ENCODE measurements at places on chromosomes 16 and 17.

DNA sequence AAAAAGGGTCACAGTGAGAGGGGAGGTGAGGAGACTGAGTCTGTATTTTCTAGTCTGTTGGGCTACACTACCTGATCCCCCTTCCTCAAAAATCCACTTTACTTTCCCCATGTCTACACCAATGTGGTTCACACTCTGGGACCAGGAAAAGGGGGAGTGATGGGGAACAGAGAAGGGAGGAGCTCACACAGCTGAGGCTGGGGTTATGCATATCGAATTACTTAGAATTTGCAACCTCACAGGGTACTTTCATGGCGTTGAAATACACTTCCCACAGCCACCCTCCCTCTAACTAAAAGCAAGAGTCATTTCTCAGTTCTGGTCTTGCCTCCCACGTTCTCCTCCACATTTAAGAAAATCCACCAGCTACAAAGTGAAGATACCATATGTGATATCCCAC is 14.1 kb downstream of the MAPT start:
- no peak for DNase-seq

DNA sequence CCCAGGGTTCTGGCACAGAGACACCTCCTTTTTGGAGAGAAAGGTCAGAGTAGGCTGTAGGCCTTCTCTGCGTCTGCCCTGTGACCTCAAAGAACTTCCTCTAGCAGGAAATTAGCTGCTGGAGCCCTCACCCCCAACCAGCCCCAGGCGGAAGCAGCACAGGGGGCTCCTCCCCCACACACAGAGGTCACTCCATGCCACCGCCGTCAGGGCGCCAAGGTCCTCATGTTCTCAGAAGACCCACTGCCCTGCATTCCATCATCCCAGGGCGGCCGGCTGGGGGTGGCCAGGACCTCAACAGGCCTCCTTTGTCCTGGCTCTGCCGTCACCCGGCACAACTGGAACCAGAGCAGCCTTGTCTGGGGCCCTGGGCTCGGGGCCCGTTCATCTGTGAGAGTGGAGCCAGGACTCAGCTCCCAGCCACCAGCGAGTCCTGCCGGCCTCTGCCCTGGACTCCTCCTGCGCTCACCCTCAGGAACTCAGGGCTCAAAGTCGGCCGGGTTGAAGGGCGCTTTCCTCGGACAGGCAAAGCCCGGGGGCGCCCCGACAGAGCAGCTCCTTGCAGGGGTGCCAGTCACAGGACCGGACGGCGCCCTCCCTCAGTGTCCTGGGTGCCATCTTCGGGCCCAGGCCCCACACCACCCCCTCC is 1.2 kb downstream of the TMC6 start:
- no peak for DNase-seq

DNA sequence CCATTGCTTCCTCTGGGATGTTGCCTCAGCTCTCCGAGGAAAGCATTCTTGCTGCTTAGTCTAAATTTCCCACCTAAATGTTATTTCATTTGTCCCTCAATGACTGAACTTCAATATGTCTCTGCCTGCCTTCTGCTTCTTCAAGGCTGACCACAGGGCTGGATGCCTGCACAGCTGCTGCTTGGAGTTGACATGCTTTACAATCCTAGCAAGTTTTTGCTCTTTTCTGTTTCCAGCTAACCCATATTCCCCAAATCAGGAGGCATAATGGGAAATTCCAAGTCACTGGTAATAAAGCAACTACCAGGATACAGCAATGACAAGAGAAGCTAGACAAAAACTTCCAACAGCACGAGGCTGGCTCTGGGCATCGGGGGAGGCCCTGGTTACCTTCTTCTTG is 48.9 kb downstream of the GTF3C1 start:
- no peak for DNase-seq

DNA sequence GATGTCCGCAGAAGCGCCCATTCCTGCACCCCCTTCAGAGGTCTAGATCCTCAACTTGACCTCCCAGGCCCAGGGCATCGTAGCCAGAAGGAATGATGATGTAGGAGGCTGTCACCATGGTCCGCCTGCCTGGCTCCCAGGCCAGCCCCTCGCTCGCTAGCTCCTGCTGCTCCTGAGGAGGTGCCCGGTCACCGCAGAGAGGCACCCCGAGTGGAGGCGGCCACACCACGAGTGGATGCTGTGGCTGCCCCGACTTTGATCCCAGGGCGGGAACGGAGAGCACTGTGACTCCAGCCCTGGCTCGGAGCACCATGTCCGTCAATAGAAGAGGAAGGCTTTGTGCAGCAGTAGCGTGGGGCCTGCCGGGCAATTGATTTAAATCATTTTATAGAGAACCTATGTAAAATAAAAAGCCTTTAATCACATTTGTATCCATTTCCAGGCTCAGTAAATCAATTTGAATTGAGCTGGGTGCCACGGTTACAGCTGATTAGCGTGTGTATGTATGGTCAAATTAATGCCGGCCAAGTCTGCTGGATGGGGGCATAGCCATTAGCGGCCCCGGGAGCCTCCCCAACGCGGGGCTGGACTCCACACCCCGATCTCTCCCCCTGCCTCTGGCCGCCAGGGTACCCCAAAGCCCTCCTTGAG is 122.6 kb upstream of the GSE1 start:
- DNase-seq, result no peak

DNA sequence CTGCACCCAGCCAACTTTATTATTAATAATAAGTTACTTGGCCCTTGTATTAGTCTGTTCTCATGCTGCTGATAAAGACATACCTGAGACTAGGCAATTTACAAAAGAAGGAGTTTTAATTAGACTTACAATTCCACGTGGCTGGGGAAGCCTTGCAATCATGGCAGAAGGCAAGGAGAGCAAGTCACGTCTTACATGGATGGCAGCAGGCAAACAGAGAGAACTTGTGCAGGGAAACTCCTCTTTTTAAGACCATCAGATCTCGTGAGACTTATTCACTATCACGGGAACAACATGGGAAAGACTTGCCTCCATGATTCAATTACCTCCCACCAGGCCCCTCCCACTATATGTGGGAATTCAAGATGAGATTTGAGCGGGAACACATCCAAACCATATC is 47.7 kb downstream of the SYT17 start:
- no peak for DNase-seq

GRCh38 chr17:55756689-55757088 is 5.8 kb downstream of the PCTP start:
- no peak for DNase-seq

DNA sequence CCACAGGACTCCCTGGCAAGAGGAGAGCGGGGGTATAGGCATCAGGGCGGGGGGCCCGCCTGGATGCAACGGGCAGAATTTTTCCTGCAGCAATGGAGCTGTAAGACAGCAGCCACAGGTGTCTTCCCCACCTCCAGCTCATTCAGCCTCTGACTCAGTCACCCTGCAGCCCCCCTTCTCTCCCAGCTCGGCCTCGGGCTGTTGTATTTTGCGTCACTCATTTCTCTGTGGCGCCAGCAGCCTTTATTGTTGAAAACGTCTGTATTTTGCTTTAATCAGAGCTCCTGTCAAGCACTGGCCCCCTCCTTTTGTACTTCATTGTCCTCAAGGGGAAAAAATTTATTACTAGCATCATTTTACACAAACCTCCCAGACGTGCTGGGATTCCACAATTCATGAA is 117.7 kb downstream of the WSCD1 start:
- no peak for DNase-seq

GRCh38 chr16:88588754-88589153 is 18.6 kb downstream of the ZC3H18 start:
- DNase-seq, result no peak

DNA sequence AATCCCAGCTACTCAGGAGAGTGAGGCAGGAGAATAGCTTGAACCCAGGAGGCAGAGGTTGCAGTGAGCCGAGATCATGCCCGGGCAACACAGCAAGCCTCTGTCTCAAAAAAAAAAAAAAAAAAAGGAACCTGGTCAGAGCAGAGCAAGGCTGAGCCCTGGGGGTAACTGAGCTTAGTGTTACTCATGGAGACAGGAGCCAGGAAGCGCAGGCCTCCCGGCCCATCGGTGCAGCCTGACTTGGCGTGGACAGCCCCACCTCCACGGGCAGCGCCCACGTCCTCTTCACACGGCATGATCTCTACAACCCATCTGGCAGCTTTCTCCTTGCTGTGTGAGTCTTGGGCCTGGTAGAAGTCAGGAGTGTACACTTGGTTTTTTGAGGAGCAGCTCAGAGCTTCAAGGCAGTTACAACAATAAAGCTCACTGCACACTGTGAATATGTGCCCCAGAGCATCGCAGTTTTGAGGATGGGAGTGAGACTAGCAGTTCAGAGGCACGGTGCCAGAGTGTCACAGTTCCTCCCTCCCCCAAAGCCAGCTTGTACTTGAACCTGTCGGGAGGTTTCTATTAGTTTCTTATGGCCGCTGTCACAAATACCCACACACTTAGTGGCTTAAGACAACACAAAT is 129.9 kb downstream of the RAP1GAP2 start:
- DNase-seq, result no peak

- DNase-seq, result no peak
Measured at GRCh38 chr16:1788708-1789100, 4.8 kb downstream of the IGFALS start.

GRCh38 chr16:19876501-19877059 is 8.1 kb downstream of the GPRC5B start:
- no peak for DNase-seq

DNA sequence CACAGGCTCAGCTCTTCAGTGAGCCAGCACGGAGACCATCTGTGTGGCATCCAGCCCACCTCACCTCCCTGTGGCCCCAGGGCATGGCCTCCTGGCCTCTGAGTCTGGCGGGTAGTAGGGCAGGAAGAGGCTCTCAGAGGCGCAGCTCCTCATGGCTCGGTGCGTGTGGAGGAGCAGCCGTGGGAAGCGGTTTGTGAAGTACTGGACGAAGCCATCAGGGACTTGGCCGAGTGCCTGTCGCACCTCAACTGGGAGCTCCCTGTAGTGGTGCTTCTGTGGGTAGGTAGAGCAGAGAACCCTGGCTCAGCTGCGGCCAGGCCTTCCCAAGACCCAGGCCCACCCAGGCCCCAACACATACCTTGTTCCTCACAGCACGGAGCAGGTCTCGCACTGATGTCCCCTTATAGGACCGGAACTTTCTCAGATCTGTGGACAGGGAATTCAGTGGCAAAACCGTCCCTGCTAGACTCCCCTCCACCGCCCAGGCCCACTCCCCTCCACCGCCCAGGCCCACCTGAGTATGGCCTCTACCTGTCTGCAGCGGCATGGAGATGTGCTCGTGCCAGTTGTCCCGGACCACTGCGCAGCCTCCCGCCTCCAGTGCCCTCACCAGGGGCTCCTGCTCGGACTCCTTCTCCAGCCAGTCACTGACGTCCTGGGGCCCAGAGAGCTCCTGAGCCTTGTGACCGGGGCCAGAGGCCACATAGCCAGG is 12.2 kb downstream of the PLK1 start:
- DNase-seq, result no peak

- no peak for DNase-seq
Measured at GRCh38 chr16:1712791-1713261, 6.8 kb downstream of the MAPK8IP3 start.

GRCh38 chr16:1818204-1818872 is 8.3 kb downstream of the HAGH start:
- no peak for DNase-seq

GRCh38 chr16:52090080-52090479 is 456.9 kb downstream of the TOX3 start:
- no peak for DNase-seq

GRCh38 chr17:56975656-56976055 is 2.3 kb upstream of the SCPEP1 start:
- no peak for DNase-seq

DNA sequence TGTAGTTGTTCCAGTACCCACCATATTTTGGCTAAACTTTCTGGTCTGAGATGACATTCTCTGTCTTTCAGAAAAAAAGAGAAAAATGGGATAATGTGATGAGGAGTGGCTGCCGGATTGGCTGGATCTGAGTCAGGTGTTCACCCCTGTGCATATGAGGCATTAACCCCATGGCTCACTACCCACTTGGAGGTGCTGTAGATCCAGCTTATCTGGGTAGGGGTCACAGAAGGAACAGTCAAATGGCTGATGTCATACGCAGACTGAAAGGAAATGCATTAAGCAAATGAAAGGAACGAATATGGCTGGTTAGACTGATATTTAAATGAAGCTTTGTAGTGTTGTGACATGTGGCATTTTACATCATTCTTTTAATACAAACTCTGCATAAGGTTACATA is 17.3 kb downstream of the MAP2K6 start:
- no peak for DNase-seq

GRCh38 chr17:2174468-2175293 is 119.8 kb downstream of the HIC1 start:
- DNase-seq, result no peak

GRCh38 chr17:6279659-6280058 is 155.3 kb downstream of the AIPL1 start:
- DNase-seq, result no peak

- DNase-seq, result no peak
Measured at GRCh38 chr16:55622930-55623561, 32.7 kb upstream of the SLC6A2 start.

DNA sequence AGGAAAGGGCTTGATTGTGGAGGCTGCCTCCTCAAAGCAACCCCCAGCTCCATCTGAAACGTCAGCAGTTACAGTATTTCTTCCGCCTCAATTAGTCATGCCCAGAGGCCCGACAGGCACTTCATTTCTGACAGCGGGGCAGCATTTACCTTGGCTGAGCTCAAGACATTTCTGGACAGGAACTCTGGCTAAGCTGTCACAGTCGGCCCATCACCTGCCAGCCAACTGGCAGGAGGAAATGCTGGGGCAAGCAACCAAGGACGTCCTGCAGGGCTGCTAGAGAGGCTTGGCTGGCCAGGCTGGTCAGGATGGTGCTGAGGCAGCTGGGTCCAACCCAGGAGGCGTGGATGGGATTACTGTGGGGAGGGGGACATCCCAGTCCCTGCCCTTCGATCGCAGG is 27.8 kb downstream of the PLXDC1 start:
- no peak for DNase-seq

DNA sequence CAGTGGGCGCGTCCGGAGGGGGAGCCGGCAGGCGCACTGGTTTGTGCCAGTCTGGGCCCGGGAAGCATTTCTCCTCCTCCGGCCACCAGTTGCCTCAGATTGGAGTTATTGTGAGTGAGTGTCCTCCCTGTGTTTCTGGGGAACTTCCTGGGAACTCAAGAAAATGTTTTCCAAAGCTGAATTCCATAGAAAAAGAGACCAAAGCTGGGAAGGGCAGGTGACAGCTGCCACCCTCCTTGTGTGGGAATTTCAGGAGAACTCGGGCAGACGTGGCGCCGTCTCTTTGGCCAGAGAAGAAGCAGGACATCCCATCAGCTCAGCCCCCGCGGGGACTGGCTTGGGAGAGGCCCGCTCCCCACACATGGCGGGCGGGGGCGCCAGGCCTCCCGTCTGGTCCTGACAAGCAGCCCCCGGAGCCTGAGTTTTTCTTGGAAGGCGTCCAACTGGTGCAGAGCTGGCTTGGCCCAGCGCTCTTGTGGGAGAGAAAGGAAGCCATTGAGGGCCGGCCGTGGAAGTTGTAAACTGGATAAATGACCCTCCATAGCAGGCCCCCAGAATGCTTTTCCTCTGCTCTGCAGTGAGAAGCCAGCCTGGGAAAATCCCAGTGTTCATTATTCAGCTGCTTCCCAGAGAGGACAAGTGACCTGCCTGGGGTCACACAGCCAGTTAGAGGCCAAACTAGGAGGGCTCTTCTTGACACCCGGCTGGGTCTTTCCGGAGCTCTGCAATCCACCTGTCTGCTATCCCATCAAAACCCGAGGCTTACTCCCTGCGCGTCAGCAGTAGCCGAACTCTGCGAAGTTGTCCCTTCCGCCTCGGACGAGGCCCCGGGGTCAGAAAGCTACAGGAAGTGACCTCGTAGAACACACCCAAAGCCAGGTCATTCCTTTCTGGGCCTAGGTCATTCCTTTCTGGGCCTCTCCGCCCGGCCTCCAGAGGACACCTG is 39.2 kb upstream of the GSE1 start:
- no peak for DNase-seq

Measured in stimulated activated CD4-positive, alpha-beta T cell treated with anti-CD3 and anti-CD28 coated beads, Interleukin-1b, Interleukin-23, amount 100 ng/mL, for 4 hours (primary cell).